HFFc6 (cell line): ENCODE measurements at places on chromosomes 11 and 22.

DNA sequence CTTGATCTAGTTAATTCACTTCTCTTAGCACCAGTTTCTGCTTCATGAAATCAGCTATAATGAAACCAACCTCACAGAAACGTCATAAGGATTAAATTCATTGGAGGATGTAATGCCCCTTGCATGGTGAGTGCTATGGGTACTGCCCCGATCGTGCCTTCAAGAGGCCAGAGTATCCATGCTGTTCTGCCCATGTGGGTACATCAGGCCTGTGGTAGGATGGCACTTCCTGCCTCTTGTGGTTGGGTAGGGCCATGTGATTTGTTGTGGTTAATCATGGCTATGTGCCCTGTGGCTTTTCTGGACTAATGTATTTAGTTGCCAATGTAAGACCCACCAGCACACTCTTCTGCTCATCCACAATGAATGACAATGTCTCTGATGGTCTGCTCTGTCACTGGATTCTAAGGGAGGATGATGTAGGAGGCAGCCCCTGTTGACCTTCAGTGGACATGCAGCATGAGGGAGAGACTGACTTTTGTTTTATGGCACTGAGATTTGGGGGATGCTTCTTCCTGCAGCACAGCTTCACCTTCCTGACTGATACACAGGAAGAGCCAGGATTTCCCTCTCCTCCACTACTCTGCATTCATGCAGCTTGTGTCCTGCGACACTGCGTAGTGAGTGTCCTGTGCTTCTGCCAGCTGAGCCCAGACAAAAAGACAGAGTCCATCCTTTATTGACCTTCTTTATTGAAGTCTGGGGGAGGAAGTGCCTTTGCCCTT, 66.2 kb downstream of the DHCR7 start:
- no peak for DNase-seq

- DNase-seq: no peak
These were observed 3.1 kb downstream of the MAML2 start for GRCh38 chr11:96339706-96340554.

GRCh38 chr22:29457730-29458129, 19.3 kb downstream of the RFPL1 start:
- peak; percentile 10 for DNase-seq

DNA sequence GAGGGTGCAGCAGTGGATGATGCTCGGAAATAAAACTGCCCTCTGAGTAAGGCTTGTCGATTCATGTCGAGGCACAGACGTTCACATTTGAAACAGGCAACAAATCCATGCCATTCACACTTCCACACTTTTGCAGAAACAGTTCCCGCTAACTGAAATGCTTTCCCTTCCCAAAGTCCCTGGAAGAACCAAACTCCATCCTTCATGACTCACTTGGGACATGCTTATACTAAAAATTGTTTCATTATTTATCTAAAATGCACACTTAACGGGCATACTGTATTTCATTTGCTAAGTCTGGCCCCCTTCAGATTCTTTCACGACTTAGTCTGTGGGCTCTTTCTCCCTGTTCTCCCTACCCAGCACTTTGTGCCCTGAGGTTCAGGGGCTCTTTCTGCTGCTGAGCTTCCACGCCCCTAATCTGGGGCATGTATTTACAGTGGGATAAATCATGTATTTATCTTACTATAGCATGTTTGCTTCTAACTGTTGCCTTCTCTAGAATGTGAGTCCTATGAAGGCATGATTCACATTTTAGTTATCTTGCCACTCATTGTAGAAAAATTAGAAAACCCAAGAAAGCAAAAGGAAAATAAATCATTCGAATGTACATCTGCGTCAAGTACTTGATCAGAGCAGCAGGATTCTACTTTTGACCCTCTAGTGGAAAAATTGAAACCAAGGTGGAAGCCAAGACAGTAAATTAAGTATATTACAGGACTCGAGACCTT, 12.5 kb downstream of the SCGB1A1 start:
- DNase-seq: peak; percentile 90

DNA sequence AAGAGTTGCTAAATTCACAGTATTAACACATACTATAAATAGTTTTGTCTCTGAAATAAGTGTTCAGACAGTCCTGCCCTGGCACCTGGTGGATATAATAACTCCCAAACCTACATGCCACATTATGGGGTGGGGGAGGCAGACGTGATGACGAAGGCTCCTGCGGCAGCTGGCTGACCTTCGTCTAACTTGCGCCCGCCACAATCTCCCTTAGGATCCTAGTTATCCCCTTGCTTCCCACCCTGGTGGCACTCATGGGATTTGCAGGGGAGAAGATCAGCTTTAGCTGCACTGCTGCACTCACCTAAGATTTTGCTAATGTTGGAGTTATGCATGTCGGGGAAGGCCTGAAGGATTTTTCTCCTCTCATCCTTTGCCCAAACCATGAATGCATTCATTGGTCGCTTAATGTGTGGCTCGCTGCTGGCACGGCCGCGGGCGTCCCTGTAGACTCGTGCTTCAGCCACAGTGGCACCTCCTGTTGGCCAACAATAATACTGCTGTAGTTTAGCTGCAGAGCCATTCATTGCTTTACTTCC, 367.6 kb downstream of the SOX6 start:
- no peak for DNase-seq

- DNase-seq: no peak
These were observed 642 bp downstream of the NAA40 start for GRCh38 chr11:63939397-63939891.

DNA sequence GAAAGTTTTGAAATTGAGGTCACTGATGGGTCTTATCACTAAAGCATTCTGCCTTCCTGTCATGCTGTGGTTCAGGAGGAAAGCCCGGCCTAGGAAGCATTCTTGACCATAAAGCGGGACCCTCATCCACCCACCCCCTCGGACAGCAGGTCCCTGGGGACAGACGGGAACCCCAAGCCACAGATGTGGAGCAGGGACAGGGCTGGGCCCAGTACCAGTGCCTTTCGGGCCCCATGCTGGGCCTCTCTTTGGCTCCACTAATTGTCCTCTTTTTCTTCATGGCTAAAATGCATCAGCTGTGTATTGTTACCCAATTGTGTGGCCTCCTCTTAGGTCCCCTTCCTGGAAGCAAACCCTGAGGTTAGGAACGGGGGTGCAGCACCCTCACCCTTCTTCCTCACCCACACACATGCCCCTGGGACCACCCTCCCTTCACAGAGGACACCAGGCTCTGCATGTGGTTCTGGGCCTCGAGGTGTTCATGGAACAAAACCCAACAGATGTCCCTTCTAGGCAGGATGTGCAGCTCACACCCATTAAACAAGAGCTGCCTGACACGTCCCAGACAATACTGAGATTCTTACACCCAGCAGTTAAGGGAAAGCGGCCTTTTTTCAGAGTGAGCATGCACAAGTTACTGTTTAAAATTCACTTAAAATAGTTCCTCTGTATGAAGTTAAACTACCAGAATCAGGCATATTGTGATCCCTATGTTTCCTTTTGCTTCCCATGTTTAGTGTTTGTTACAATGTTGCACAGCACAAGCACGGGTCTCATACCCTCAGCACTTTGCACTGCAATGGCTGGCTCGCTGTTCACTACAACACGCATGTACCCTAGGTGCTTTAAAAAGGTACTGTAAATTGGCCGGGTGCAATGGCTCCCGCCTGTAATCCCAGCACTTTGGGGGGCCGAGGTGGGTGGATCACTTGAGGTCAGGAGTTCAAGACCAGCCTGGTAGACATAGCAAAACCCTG, 807.6 kb downstream of the BRD1 start:
- DNase-seq: no peak

DNA sequence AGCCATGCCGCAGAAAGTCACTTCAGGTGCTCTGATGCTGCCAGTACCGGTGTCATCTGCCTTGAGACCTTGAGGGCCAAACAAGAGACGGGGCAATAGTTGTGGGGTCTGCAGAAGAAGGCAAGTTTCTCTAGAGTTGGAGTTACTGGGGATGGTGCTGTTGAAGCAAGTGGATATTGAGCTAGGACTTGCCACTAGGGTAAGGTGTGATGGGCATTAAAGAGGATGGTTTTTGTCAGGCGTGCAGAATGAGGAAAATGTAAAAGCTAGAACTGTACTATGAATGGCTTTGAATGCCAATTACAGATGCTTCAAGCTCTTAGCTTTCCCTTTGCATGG, 61.6 kb downstream of the TNRC6B start:
- no peak for DNase-seq

DNA sequence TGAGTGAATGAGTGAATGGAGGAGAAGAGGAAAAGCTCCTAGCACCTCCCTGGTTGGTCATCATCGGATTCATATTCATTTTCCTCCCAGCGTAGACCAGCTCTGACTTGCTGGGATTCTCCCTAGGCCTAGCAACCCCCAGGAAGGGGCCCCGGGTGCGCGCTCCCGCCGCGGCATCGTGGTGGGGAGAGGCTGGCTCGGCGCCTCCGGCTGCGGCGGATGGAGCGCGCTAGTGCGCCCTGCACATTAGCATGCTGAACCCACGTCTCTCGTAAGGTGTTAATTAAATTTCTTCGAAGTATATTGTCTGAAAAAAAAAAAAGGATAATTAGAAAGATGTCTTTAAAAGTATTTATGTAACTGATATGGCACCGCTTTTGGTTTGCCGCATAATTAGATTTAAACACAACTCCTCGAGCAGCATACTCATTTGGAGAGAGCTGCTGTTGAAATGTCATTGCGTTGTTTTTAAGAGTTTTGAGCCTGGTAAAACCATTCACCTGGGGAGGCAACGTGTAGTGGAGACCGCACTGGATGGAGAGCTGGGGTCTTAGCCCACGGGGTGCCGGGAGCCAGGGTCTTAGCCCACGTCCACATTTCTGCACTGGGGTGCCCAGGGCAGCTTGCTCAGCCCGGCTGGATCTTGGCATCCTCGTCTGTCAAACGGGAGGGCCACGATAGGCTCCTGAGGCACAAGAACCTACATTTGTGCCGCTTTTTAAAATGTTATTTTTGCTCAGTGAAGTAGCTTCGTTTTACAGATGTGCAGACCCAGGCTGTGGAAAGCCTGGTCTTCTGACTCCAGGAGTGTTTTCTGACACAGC, 21.8 kb downstream of the MPPED1 start:
- DNase-seq: no peak

DNA sequence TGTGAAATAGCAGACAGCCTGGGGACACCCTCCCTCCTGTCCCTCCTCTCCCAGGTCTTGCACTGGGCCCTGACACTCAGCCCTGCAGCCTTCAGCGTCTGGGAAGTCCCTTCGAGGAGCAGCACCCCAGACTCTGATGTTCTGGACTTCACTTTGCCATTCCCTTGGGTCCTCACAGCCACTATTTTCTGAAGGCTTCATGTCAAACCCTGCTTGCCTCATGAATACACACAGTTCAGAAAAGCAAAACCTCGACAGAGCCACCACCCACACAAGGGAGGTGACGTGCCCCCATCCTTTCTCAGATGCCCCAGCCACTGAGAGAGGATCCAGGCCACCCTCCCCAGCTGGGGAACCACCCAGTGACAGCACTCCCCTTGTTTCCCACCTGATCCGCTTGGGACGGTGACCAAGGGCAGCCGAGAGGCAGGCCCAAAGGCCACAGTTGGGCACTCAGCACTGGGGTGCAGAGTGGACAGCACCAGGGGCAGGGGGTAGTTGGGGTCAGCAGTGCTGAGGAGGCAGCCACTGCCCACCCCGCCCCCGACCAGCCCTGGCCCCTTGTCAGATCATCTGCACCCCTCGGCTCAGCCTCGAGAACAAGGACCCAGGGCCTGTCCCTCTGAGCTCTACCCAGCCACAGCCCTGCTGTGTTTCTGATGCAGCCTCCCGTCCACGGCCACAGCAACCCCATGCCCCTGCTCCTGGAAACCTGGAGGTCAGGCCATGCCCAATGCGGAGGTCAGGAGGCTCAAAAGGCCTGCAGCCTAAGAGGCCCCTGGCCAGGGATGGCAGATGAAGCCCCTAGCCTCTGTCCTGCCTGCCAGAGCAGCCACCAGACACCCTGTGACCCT, 3.1 kb upstream of the TNNT3 start:
- DNase-seq: no peak

GRCh38 chr22:45428391-45429385, 15.2 kb downstream of the RIBC2 start:
- no peak for DNase-seq

- no peak for DNase-seq
These were observed 154.8 kb downstream of the APOL5 start for GRCh38 chr22:35872451-35872850.

- peak; percentile 21 for DNase-seq
These were observed 195.9 kb downstream of the CSNK2A3 start for GRCh38 chr11:11157185-11157584.

DNA sequence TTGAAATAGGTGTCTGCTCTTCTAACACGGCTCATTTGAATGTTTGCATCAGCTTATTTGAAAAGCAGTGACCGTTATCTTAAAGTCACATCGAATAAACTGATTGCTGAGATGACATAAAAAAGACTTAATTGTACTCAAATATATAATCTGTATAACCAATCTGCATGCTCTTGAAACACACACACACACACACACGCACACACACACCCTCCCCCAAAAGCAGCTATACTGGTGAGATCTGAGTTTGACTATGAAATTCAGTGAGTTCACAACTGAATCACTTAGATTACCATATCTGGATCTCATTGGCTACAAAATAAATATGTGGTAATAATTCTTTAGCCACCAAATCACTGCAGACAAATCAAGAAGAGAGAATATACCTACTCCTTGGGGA, 3.8 kb upstream of the IFTAP start:
- no peak for DNase-seq

DNA sequence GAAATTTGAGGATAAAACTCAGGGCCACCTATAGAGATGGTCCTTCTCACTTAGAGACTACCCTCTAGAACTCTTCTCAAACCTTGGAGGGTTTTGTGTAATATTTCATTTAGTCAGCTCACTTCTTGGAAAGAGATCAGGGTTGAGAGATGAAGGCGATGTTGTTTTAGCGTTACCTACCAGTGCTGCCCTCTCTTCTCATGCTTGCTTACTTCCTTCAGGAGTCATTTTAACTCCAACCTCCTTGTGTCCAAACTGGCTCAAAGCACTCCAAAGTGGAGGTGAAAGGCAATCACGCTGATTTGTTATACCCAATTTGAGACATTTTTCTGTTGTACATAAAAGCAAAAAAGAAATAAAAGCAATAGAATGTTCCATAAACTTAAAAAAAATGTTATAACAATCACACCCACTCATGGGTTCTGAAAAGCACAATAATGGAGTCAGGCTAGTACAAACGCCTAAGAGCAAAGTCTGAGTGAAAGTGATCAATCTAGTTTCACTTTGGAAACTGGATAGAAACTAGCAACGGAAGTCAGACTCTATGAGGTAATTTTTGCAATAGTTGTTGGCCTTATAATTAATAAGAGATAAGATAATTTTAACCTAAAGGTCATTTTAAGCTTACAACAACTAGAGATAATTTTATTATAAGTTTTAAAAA, 117.1 kb downstream of the MRTFA start:
- DNase-seq: no peak

GRCh38 chr22:46788441-46789172, 26.2 kb downstream of the TBC1D22A start:
- DNase-seq: no peak

DNA sequence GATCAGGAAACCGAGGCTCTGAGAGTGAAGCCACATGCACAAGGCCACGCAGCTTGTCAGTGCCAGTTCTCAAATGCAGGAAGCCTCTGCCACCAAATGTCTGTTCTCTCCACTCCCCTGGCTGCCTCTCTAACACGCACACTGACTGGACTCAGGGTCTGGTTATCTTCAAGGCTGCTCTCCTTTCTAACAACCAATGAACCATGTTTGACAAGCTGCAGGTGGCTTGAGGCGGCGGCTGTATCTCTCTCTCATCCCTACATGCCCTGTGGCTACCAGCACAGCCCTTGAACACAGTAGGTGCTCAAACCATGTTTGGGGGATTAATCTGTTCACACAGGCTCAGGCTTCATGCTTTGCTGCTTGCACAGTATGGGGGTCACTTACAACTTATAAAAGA, 23.7 kb downstream of the MFNG start:
- no peak for DNase-seq
